ENCODE measurements at places on chromosomes 13 and 19.
A peak's percentile ranks its signal among the peaks of the same experiment; 100 is the strongest.

- peak; percentile 60 for DNase-seq
These were observed 2.1 kb upstream of the FBXO17 start for GRCh38 chr19:38977445-38978325.

DNA sequence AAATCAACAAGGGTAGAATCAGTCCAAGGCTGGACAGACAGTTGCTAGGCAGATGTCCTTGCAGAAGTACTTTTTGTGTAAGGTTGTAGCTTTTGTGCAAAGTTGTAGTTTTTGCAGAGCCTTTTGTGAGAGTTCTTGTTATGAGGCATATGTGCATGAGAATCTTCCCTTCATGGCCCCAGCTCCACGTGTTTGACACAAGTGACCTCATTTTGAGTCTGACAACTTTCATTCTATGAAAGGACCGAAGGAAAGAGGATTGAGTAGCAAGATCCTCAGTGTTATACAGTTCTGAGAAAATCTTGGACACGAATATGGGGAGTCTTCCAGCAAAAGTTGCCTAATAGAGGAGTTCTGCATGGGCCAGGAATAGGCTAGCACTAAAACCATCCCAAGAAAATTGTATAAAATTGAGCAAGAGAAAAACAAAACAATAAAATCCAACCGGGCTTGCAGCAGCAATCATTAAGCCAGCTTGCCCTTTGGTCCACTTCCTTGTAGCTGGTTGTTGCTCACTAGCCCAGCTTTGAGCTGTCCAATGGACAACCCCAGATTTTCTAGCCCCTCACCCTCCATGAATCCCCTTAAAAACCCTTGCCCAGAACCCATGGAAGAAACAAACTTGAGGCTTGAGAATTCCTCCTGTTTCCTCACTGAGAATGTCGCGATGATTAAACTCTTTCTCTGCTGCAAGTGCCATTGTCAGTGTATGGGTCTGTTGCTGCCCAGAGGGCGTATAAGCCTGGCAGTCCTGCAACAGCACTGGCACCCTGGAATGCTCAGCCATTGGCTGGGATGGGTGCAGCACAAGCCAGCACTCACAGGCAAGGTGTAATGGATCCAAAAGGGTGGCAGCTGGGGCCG, 6.5 kb downstream of the EPSTI1 start:
- DNase-seq, result no peak

- no peak for DNase-seq
These were observed 492.4 kb downstream of the EFNB2 start for GRCh38 chr13:106042996-106043581.

DNA sequence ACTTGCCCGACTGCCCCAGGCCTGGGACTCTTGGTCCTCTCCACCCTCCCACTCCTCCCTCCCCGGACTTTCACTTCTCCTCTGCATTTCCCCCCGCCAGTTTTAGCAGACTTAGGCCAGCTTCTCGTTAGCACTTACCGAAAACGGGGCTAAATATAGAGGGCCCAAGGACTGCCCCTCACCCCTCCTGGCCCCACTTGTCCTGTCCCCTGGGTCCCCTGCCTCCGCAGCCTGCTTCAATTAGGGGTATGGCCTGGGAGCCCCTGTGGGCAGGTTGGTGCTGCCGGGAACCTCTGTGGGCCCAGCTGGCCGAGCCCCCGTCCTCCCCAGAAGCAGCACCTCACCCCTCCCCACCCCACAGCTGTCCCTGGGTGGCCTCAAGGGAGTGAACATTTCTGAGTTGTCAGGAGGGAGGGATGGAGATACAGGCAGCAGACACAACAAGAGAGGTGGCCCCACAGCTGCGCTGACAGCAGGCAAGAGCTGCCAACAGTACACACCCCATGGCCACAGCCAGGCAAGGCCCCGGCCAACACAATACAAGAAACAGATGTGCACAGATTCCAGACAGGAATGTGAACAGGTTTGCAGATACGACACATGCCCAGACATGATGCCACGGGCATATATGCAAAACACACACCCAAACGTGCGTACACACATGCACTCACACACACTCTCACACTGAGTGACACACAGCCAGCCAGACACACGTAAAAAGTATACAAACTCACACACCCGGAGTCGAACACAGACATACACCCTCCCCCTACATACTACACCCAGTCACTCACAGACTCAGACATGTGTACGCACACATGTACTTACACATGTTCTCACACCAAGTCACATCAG, 2.6 kb downstream of the POU2F2 start:
- DNase-seq, result peak; percentile 67

- DNase-seq, result peak; percentile 57
These were observed 87.9 kb downstream of the KLF5 start for GRCh38 chr13:73146707-73147106.

GRCh38 chr13:106846571-106847448, 278.9 kb upstream of the ARGLU1 start:
- DNase-seq, result no peak

GRCh38 chr13:78602561-78603239, 652 bp downstream of the POU4F1 start:
- DNase-seq, result no peak
